ENCODE measurements at places on chromosomes 7 and 10.
A peak's percentile ranks its signal among the peaks of the same experiment; 100 is the strongest.

DNA sequence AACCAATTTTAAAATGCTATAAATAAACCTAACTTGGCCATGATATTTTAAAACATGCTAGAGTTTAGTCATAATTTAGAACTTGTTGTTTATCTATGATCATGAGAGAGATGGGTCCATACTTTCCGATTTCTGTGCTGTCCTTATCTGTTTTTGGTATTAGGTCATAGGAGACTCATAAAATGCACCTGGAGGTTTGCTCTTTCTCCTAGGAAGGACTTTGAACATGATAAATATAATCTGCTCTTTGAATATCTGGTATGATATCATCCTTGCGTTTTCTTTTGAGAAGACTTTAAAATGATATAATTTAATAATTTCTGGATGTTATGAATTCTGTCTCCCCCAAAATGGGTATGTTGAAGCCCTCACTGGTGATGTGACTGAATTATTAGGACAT lies 9.0 kb upstream of the ANTXRL start:
- DNase-seq: no peak

- DNase-seq: no peak
Measured at GRCh38 chr10:47325303-47326291, 3.3 kb downstream of the GDF2 start.

DNA sequence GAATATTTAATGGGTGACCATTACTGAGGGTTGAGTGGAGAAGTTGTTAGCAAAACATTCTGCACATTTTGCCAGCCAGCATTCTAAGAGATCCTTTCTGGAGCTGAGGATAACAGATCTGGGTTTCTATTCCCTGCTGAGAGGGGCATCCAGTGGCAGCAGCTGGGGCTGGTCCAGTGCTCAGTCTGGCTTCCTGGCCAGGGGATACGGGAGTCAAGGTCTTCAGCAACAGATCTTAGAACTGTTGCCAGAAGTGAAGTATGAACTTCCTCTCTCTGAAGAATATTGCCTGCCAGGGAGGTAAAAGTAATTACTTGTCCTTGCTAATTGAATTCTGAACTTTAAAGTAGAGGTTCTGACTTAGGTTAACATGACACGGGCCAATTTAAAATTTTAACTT lies 568.4 kb downstream of the REEP3 start:
- no peak for DNase-seq

GRCh38 chr7:99469381-99470065 lies 3.2 kb upstream of the ZNF789 start:
- no peak for DNase-seq

DNA sequence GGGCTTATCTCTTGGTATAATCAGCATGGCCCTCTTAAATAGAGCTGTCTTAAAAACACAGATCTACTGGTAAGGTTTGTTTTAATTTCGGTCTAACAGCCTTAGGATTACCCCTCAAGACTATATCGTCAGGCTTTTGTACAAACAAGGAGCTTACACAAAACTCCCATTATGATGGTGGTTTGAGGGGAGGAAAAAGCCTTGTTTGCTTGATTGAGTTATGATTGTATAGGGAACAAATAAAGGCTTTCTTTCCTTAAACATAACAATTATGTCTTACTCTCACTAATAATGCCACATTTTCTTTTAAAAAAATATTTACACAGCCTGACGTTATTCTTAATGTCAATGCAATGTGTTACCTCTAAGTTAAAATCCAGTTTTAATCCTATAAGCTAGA lies 188.8 kb upstream of the TCF7L2 start:
- no peak for DNase-seq

- no peak for DNase-seq
Measured at GRCh38 chr7:7738622-7739021, 20.2 kb upstream of the RPA3 start.

GRCh38 chr7:91080351-91080750 lies 183.9 kb upstream of the FZD1 start:
- peak; percentile 13 for DNase-seq

DNA sequence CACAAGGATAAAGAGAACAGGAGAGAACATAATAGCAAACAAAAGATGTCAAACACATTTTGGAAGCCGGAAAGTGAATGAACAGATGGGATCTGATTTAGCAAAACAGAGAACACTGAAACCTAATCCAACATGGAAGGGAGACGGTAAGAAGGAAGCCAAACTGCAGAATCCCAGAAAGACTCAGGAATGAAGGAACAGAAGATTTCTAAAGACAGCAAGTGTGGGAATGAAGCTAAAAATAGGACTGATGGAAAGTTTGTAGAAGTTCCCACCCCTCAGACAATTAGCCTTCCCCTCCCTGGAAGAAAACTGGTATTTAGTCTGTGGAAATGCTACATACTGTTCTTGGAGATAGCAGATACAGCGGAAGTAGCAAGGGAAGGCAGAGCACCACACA lies 40.8 kb downstream of the SLC16A12 start:
- DNase-seq: no peak

GRCh38 chr10:48608279-48608681 lies 3.4 kb upstream of the ARHGAP22 start:
- no peak for DNase-seq

DNA sequence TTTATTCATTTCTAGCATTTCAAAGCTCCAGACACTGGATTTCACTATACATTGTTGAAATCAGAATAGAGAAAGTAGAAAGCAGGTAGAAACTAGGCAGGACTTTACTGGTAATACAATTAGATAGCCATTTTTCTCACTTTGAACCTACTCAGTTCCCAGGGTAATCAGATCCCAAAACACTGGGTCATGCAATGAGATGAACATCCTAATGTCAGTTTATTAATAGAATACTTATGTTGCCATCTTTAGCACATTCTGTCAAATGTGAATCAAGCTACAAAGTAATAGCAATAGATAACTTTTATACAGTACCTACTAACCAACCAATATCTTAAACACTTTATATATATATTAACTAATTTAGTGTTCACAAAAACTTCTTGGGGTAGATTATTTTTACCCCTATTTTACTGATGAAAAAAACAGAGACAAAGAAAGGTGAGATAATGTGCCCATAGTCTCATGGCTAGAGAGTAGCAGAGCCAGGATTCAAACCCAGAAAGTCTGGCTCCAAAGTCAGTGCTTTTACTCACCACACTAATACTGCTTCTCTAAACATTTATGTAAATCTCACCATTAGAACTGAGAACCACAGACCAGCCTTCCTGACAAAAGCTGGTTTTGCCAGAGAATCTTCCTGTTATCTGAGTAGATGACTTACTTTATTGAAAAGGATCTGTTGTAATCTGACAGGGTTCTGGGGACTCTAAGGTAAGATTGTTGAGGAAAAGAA lies 153.8 kb upstream of the KAT6B start:
- no peak for DNase-seq

DNA sequence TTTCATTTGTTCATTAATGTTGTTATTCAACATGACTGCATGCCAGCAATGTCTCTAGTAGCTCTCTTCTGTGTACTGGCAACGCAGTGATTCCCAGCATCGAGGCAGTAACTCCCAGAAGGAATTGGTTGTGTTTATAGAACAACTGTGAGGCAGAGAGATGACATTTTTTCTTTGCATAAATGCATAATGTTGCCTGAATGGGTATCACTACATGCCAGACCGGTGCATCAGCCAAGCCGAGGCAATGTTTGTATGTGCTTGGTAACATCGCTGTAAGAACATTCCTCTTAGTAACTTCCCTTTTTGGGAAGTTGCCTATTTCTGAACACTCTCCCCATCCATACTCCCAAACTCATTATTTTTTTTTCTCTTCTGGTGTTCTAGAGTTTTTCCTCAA lies 182.9 kb downstream of the HTR7 start:
- DNase-seq: peak; percentile 76

- DNase-seq: no peak
Measured at GRCh38 chr7:129188892-129189660, 643 bp downstream of the SMO start.

GRCh38 chr7:64945503-64946175 lies 42.6 kb downstream of the ZNF273 start:
- DNase-seq: no peak

All from fibroblast of skin of right quadriceps (primary cell).